ENCODE measurements at places on chromosomes 11 and 22.
A peak's percentile ranks its signal among the peaks of the same experiment; 100 is the strongest.

- no peak for DNase-seq
Measured at GRCh38 chr11:103730131-103730940, 306.1 kb upstream of the DDI1 start.

DNA sequence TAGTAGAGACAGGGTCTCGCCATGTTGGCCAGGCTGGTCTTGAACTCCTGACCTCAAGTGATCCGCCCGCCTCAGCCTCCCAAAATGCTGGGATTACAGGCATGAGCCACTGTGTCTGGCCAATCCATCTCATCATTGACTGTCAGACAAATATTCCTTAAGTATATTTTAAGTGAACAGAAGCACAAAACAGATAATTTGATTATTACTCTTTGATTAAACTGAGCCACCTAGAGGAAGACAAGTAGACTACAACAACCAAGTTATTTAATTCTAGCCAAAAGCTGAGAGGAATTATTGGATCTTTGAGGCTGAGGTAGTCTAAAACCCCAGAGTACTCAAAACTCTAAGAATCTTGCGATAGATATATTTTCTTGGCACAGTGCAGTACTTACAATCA lies 1.2 kb downstream of the ACRV1 start:
- no peak for DNase-seq

DNA sequence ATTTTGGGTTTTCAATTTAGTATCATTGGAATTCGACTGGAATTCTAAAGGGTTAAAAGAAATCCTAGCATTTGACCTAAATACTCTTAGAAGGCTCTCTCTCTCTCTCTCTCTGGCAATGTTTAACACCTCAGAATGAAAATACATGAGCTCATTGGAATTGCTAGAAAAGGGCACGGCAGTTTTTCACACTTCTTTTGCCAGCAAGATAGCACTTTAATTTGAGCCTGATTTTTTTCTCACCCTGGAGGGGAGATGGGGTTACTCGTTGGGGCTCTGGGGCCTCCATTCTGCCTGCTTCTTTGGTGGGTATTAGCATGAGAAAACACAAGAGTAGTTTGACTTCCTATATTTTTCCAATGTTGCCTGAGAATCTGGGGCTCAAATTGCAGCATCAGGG lies 22.8 kb upstream of the CLMP start:
- DNase-seq: no peak

DNA sequence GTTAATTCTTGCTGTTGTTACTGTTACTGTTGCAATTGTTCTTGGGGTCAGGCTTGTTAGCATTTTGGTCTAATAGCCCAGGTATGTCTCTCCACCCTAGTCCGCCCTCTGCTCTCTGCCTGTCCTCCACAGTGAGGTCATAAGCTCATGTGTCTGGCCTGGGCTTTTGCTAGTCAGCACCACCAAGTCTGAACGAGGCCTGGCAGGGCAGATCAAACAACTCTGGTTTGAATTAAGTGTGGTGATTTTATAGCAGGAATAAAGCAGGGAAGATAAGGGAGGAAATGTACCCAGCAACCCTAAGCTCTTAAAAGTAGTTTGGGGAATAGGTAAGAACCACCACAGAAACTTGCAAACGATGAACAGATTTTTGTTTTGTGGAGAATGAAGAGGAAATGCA lies 98.7 kb downstream of the ABTB2 start:
- no peak for DNase-seq

GRCh38 chr11:82734120-82734479 lies 436 bp upstream of the FAM181B start:
- no peak for DNase-seq

- DNase-seq: no peak
Measured at GRCh38 chr11:18927550-18928322, 11.5 kb downstream of the MRGPRX1 start.

- DNase-seq: no peak
Measured at GRCh38 chr11:41320653-41321052, 138.8 kb downstream of the LRRC4C start.

DNA sequence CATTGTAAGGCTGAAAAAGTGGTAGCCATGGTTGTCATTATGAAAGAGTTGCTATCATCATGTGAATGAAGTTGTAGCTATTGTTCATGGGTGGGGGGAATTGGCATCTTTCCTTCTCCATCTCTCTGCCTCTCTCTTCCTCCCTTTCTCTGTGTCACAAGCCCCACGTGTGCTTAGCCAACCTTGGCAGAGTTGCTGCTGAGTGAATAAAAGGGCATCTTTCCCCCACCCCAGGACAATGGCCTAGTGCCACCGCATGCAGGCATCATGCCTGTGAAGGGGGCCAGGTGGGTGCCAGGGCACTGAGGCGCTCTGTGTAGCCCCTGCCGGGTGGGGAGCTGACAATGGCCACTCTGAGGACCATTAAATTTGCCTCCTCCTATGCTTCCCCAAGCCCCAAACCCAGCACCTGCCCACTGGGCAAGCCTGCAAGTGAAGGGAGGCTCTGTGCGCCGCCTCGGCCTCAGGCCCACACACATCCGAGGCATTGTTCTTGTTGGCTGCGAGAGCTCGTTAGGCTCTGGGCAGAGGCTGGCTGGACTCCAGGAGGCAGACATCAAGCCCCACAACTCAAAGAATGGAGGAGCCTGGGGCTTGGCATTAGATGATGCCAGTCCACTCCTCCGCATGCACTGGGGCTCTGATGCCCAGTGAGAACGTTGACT lies 103.9 kb downstream of the SEZ6L start:
- DNase-seq: no peak

GRCh38 chr11:59186130-59186594 lies 14.2 kb downstream of the DTX4 start:
- peak; percentile 54 for DNase-seq

- no peak for DNase-seq
Measured at GRCh38 chr11:96098511-96099241, 174.8 kb upstream of the MTMR2 start.

DNA sequence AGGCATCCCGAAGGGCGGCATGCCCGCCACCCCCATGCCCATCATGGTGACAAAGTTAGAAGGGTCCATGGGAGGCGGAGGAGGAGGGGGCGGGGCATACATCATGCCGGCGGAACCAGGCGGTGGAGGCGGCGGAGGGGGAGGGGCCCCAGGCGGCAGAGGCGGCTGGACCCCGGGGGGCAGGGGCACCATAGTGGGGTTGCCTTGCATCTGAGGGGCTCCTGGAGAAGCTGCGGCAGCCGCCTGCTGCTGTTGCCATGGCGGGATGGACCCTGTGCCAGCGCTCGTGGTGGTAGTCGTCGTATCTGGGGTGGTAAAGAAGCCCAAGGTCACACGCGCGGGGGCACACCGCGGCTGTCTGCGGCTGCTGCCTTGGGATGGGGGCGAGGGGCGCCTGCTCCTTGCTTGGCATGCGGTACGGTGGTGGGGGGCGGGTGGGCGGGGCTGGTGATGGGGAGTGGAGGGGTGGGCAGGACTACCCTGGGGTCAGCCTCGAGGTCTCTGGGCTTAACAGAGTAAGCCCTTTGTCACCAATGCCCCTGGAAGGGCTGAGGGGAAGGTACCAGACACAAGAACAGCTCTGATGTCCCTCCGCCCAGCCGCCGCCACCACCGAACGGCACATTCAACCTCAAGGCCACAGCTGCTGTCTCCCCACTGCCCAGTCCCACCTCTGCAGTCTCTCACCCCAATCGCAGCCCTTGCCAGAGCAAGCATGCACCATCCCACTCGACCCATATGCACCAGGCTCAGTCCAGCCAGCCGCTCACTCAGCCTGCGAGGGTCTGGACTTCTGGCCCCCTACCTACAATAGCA lies 6.3 kb upstream of the PYGM start:
- DNase-seq: no peak

DNA sequence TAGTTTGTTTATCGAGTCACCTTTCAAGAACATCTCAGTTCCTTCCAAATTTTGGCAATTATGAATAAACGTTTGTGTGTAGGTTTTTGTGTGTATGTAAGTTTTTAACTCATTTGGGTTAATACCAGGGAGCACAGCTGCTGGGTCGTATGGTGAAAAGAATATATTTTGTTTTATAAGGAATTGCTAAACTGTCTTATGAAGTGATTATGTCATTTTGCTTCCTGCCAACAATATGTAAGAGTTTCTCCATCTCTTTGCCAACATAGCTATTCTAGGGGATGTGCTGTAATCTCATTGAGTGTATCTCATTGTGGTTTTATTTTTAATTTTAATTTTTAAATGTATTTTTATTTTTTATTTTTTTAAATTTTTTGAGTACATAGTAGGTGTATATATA lies 27.3 kb downstream of the BCL2L13 start:
- no peak for DNase-seq

- DNase-seq: no peak
Measured at GRCh38 chr11:44147751-44148150, 52.3 kb downstream of the EXT2 start.

DNA sequence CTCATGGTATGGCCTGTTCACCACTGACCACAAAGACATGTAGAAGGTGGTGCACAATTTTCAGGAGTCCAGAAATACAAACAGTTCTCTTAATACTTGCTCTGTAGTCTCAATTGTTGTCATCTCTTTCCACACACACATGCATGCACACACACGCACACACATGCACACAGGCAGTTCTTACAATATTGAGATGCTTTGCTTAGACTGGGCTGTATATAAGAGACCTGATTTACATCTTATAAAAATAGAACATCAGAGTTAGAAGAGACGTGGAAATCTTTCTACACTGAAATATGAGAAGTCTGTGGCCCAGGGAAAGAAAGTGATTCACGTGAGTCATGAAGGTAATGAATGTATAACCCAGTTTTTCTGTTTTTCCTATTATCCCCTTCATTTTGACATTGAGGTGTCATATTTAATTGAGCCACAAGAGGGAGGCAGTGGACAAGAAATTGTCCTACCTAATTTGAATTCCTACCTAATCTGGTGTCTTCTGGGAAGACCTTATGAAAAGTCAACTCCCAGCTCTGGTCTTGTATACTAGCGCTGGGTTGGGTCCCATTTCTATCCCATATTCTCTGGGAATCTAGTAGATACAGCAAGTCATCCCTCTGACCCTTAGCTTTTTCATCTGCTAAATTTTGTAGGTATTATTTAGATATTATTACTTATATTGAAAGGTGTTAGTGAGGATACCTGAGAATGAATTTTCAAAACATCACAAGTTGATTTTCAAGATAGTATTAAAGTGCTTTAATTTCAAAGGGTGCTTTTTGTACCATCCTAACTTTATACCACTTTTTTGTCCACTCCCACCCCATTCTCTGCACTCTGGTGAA lies 14.9 kb upstream of the MS4A4A start:
- DNase-seq: no peak

GRCh38 chr11:76588455-76589325 lies 81.9 kb downstream of the LRRC32 start:
- DNase-seq: peak; percentile 71

DNA sequence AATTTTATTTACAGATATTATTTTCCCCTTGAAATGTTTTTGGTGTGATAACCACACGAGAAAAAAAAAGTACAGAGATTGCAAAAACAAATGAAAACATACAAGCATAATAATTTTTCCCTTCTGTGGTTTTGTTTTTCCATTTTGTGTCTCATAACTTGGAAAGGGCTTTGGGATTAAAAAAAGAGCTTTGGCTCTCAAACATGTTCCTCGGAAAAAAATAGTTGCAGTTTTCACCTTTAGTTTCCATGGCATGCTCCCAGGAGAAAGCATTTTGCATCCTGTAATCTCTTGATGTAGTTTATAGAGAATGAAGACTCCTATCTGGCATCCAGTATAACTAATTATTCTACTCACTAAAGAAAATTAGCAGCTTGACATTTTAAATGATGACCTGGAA lies 362.1 kb upstream of the PDGFD start:
- no peak for DNase-seq

DNA sequence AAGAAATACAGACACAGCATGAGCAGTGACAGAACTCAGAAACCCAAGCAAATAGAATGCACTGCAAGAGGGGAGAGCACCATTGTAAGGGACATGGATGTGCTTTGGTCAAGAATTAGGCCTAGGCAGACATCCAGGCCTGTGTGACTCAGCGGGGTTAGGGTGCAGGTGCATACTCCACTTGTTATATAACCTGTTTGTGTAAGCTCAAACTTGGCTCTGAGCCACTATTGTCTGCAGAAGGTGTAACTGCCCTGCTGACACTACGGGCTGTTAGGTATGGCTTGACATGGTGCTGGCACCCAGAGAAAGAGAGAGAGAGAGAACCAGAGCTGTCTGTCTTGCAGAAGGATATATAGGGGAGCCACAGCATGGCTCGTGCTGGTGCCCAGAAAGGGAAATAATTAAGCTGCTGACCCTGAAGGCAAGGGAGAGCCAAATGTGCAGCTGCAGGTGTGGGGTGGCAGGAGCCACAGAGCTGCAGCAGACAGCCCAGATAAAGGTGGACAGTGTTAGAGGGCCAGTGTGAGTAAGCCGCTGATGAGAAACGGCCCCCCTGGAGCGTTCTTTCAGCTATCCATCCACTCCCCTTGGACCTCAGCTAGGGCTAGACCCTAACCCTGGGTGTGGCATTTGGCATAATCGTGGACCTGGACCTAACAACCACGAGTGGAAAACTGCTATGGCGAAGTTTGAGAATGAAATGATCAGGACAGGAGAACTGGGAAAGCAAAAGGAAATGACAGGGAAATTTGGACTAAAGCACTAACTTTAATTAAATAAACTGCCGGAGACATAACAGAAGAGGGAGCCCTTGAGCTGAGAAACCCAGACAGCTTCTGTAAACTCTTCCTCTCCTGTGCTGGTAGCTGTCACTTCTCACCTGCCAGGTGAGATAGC lies 253.0 kb upstream of the CCDC179 start:
- no peak for DNase-seq

DNA sequence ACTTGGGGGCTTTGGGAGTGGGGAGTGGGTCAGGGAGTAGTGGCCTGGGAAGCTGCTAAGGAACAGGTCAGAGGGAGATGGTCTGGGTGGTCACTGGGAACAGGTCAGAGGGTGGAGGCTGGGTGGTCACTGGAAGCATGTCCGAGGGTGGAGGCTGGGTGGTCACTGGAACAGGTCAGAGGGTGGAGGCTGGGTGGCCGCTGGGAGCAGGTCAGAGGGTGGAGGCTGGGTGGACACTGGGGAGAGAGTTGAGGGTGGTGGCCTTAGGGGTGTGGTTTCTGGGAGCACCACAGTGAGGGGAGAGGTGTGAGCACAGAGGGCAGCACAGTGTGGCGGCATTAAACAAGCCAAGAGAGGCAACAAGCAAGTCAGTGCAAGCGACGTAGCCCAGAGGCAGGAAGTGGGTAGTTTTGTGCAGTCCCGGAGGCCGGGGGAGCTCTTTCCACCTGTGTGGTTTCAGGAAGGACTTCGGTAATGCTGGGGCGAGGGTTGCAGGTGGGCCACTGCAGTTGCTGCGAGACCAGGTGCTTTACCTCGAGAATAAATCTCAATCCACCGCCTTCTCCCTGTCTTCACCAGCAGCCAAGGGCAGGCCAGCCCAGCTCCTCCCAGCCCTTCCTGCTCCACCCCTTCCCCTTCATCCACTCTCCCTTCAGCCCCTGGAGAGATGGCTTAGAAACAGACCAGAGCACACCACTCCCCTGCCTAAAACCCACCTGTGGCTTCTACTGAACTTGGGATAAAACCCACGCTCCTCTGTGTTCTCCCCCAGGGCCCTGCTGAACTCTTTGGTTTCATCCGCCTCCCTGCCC lies 3.2 kb upstream of the CACNA1I start:
- DNase-seq: peak; percentile 40
